Bronchial epithelial cell (primary cell): ENCODE measurements at places on chromosomes 2 and 18.

GRCh38 chr18:10216791-10217190 lies 237.6 kb upstream of the APCDD1 start:
- no peak for DNase-seq

DNA sequence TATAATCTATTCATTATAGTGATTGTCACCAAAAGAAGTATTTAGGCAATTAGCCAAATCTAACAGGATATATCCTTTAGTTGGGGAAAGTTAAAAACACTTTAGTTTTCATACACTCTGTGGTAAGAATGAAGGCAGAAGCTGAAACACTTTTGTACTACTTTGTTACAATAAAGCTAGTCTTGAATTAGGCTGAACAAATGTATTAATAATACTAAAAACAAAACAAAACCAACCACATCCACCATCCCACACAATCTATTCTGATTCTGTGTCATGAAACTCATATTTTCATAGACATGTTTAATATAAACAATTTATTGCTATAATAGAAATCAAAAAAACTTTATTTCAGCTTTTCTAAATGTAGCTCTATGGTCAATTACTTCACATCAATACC lies 508.8 kb downstream of the ZEB2 start:
- DNase-seq = no peak

DNA sequence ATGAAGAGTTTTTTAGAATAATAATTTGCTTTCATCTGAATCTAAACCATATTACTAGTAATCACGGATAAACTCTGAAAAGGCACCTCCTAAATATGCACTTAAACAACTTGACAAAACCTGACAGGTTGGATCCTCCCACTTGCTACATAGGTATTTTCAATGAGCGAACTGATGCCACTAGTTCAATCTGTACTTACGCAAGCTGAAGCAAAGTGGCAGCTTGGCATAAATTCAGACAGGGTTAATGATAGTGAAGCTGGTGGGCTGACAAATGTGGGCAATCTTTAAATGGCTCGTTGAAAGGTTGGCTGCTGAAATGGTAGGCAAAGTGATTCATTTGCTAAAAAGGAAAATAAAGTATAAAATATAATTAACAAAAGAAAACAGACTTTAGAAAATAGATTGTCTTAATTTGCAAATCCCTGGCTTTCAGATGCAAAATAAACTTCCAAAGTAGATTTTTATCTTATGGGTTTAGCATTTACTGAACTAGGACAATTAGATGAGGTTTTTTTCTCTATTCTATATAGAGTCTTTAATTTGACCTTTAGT lies 1713.5 kb upstream of the SLC39A10 start:
- DNase-seq = no peak

DNA sequence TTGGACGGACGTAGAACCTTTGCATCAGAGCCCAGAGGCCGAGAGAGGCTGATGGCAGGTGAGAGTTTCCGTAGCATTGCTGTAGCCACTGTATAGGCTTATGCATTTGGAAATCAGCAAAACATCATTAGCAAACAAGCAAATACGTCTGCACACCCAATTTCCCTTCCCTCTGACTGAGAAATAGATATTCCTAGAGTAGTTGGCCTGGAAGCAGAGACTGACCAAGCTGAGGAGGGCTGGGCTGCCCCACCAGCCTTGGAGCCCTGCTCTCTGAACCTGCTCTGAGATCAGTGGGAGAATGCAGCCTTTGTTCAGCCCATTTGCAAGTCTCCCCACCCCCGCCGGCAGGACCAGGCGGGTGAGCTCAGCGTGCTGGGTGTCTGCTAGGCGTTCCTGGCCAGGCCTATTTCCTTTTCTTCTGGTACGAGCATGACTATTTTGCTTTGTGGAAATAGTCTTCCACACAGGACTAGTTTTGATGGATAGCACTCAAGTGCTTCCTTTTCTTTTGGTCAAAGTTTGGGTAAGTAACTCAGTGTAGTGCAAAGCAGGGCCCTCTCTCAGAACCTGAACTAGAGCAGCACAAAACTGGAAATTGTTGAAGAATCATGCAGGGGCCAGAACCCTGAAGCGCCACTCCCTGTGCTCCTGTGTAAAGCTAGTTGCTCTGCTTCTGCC lies 21.9 kb upstream of the RNF149 start:
- no peak for DNase-seq

DNA sequence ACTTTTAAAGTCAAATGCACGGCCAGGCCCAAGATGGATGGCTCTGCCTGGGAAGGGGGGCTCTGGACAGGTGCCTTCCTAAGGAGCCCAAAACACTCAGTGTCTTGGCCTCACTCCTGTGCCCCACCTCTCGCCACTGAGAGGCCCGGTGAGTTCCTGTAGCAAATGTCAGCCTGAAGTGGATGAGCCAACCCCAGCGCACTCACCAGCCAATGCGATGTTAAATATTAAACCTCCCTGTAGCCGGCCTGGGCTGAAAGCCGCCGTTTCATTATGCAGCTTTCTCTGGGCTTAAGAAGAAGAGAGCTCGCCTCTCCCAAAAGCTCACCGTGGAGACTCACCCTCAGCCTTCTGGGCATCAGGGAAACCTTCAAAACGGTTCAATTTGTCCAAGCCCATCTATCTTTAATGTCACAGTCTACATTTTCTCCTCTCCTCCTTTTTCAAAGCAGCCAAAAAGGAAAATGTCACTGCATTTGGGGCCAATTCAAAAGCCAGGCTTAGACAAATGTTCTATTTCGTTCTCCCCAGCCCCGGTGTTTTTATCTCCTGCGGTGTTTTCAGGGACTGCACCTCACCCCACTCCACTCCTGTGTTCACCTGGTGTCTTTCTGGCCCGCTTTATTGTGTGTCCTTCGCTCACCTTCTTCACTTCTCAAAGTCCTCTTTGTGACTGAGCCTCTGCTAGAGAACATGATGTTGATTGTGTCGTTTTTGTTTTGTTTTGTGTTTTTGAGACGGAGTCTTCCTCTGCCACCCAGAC lies 124.0 kb downstream of the NRP2 start:
- no peak for DNase-seq

DNA sequence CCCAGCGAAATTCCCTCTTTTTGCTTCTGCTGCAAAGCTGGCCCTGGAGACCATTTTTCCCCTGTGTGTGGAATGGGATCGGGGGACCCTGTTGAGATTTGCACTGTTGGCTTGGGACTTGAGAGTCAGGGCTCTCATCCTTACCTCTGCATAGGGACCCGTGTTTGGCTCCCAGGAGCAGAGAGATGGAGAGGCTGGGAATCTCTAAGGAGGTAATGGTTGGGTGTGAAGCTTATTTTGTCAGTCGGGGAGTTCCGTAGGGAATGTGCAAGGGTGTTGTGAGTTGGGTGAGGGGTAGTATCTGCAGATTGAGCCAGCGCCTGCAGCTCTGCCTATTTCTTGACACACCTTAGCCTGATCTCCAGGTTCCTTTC lies 4.5 kb downstream of the GATA6 start:
- no peak for DNase-seq

- no peak for DNase-seq
Observed at GRCh38 chr18:59743566-59743965, 46.3 kb upstream of the CCBE1 start.

DNA sequence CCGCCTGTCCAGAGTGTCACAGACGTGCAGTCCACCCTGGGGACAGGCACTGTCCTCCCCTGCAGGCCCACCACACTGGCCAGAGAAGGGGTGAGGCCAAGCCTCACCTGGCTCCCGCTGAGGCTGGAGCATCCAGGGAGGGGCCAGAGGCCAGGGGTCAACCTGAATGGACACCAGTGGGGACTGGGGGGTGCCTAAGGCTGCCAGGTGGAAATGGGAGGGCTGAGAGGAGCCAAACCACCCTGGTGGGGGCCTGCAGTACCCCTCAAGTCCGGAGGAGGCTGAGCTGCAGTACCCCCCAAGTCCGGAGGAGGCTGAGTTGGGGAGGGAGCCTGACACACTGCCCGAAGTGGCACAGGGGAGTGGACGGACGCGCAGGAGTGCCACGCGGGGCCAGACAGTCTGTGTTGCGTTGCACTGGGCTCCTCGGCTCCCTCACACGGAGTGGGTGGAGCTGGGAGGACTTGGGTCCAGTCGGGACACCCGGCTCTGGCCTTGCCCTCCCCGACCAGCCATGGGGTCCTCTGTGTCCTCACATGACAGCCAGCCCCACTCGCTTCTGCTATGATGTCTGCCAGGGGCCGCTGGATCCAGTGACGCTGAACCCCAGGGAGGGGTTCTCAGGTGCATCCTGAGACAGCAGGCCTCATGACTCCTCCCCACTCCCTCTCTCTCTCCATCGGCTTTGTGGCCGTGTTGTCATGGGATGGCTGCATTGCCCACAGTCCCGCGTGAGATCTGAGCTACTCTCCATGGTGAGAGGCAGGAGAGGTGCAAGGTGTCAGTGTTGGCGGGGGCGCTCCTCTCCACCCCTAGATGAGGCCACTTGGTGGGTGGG lies 22.3 kb upstream of the GPC1 start:
- no peak for DNase-seq

- no peak for DNase-seq
Observed at GRCh38 chr2:226398580-226398979, 401.0 kb downstream of the IRS1 start.

- DNase-seq = no peak
Observed at GRCh38 chr18:68865503-68865902, 67.6 kb downstream of the CCDC102B start.
